ENCODE measurements at places on chromosomes 3 and 15.

GRCh38 chr3:64892671-64893309, 205.0 kb upstream of the ADAMTS9 start:
- DNase-seq = no peak

DNA sequence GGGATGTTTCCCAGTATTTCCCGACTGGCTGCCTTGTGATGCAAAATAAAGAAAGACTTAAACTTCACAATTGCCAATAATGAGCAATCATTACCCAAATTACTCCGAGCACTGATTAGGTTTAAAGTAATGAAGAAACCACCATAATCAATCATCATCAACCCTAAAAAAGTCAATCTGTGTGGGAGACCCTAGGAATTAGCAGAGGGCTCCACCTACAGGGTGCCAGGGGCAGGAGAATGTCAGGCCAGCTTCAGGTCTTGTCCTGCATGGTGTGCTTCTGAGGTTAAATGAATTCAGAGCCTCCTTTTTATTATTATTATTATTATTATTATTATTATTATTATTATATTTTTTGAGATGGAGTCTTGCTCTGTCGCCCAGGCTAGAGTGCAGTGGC, 478.0 kb upstream of the ARRDC4 start:
- DNase-seq = no peak

- no peak for DNase-seq
Measured at GRCh38 chr15:95016511-95017229, 785.3 kb downstream of the MCTP2 start.

GRCh38 chr3:152524198-152525140, 255.7 kb downstream of the MBNL1 start:
- DNase-seq = peak; percentile 24

DNA sequence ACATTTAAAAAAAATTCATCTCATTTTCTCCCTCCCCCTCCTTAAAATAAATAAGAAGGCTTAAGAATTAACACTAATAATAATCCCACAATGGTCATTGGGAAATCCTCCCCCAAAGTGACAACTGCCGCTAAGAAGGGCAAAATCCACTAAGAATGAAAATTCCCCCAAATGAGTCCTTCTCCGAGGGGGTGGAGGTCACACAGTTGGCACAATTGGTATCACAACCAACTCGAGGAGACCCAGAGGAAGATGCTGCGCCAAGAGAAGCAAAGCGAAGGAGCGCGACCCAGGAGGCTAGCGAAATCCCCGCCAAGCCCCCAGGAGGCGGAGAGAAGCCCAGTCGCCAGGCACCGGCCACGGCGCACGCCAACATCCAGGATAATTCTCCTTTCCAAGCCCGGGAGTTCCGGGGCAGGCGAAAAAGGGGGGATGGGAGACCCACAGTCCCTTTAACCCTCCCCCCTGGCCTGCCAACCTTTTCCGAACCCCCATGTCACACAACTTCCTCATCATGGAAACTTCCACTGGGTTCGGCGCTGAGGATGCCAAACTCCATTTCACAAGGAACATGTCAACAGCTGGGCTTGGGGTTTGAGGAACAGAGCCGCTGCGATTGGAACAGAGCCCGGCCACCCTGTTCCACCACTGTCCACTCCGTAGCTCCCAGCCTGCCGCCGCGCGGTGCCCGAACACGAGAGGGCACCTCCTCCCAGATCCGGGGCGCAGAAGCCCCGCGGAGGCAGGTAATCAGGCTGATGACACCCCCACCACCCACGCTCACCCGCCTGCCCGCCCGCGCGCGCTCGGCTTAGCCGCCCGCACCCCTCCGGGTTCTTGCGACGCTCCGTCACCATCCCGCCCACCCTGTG, 668 bp downstream of the THRB start:
- DNase-seq = no peak

GRCh38 chr3:189143321-189143720, 28.4 kb upstream of the TPRG1 start:
- DNase-seq = no peak

GRCh38 chr3:141682007-141682406, 56.1 kb upstream of the RNF7 start:
- no peak for DNase-seq

- DNase-seq = no peak
Measured at GRCh38 chr3:159150180-159150579, 348.3 kb downstream of the MFSD1 start.

GRCh38 chr3:17744693-17745092, 2.3 kb upstream of the TBC1D5 start:
- no peak for DNase-seq

- no peak for DNase-seq
Measured at GRCh38 chr15:26722621-26723160, 50.2 kb downstream of the GABRB3 start.

GRCh38 chr15:89398896-89399237, 64.2 kb upstream of the POLG start:
- DNase-seq = no peak
